Activated CD4-positive, alpha-beta T cell treated with anti-CD3 and anti-CD28 coated beads for 24 hours (primary cell): ENCODE measurements at places on chromosomes 16 and 17.

DNA sequence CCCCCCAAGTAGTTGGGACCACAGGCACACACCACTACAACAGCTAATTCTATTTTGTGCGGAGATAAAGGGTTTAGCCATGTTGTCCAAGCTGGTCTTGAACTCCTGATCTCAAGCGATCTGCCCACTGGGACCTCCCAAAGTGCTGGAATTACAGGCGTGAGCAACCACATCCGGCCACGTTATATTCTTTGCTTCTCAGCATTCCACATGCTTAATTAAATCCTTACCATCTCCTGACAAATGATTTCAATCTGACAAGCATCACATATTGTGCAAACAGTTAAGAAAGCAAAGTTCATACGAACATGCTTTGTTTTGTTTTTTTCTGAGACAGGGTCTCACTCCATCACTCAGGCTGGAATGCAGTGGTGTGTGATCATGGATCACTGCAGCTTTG lies 18.2 kb downstream of the HIGD1B start:
- no peak for DNase-seq

DNA sequence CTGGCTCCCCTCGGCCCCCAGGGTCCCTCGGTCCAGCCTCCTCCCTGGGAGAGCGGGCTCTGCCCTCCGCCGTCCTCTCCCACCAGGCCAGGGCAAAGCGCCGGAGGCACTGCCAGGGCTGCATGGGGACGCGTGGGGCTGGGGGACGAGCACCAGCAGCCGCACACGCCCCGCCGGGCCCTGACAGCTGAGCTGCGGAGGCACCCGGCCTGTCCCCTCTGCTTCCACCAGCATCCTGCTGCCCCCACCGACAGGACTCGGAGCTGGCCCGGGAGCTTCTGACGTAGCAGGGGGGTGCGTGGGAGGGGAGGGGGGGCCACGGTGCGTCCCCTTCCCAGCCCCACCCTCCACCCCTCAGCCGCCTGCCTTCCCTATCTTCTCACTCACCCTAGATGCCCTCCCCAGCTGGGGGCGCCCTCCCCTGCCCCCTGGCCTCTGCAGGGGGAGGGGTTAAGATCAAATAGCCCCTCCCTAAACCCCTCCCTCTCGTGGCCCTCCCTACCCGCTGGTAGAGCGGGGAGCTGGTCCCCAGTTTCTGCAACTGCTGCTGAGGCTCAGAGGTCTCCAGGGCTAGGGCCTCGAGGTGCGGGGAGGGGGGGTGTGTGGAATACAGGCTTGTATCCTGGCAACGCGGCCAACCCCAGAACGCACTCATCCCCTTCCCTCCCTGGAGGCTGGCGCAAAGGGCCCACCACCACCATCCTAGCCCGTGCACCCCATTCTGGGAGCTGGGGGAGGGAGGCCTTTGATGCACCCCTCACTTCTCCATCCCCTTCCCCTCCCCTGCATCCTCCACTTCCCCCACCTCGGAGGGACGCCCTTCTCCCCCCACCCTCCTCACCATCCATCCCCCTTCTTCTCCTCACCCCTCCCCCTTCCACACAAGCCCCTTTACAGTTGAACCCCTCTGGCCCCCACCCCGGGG lies 1.0 kb downstream of the SRCIN1 start:
- DNase-seq: no peak

DNA sequence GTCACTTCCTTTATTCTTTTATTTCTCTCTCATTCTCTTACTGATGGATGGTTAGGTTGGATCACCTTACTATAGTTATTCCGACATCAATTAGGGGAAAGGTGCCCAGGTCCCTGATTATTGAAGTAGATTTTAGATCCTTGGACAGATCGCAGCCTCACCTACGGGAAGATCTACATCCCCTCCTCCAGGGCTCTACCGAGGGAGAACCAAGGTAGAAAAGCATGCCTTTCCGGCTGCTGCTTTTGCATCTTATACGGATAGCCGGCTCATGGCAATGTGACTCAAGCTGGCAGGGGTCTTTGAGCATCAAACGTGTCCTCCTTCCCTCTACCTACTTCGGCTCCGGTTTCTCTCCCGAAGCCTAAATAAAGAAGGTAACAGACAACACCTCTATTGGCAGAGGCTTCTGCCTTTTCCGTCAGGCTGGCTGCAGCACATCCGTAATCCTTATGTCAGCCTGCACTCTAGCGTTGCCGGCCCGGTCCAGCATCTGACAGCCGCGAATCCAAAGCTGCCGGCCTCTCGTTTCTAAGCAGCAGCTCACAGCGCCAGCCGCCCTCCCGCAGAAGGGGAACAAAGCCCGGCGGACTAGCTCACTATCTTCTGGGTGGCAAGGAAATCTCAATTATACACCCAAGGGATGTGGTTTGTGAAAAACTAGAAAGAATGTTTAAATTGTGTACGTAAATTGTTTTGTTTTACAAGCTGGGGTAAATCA lies 46.9 kb downstream of the IRX6 start:
- no peak for DNase-seq

DNA sequence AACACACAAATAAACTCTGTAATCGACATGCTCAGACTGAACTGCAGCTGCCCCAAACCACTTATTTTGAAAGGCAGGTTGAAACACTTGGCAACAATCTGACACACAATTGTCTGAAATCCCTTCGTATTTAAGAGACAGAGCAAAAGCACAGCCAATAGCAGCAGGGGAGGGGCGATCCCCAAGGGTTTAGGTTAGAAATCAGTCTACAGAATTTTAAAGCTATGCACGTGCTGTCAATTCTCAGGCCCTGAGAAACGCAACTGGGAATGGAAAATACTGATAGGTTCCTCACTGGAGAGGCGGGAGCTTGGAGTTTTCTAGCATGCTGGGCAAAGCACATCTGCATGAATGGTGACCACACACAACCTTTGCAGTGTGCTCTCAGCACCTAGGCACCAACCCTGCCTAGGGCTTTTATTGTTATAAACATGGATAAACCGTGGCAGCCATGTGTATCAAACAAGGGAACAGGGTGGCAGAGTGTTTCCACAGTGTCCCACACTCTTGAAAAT lies 168.0 kb downstream of the AATF start:
- no peak for DNase-seq

DNA sequence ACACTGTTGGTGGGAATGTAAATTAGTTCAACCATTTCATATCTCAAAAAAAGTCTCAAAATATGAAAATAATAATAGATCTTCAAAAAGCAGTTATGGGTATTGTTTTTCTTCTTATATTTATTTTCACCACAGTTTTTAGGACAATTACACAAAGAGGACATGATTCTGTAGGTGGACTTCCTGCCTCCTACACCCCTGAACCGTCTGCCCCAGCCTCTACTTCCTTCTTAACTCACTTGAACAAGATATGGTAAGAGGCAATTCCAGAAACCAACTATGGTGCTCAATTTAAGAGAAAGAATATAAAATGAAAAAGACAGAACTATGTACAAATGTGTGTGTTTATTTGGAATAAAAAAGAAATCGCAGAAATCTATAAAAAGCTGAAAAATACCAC lies 74.1 kb upstream of the MON1B start:
- no peak for DNase-seq
